ENCODE measurements at places on chromosomes 3 and 15. TPM values are rescaled to one million over a fixed set of nuclear protein-coding genes. Genes with fewer than 3 reads are reported as not detected.

GOLGA8O gene
- total RNA-seq, result 3.2 TPM

CCDC54 gene
- not detected for total RNA-seq

CKMT1B gene
- 0.55 TPM for total RNA-seq

LPCAT4 gene
- 4.0 TPM for total RNA-seq

All from left lobe of liver (tissue), 2 donors.